ENCODE measurements at places on chromosomes 6 and 20.

DNA sequence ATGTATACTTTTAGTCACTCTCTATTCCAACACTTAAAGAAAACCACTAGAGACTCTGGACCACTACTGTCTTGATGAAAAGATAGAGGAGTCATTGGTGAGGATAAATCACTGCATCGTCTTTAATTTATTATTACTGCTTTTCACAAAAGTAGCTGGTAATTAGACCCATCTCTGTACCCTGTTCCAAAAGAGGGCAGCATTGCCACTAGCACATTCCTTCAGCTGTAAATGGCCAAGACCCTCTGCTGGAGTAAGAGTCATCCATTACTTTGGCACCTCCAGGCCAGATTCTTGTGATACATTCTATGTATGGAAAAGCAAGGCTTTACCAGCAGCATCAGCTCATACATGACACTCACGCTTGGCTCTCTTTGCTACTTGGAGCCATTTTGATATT is 49.5 kb upstream of the PREP start:
- no peak for DNase-seq

GRCh38 chr6:73340048-73340447 is 14.0 kb downstream of the DPPA5 start:
- DNase-seq, result no peak

DNA sequence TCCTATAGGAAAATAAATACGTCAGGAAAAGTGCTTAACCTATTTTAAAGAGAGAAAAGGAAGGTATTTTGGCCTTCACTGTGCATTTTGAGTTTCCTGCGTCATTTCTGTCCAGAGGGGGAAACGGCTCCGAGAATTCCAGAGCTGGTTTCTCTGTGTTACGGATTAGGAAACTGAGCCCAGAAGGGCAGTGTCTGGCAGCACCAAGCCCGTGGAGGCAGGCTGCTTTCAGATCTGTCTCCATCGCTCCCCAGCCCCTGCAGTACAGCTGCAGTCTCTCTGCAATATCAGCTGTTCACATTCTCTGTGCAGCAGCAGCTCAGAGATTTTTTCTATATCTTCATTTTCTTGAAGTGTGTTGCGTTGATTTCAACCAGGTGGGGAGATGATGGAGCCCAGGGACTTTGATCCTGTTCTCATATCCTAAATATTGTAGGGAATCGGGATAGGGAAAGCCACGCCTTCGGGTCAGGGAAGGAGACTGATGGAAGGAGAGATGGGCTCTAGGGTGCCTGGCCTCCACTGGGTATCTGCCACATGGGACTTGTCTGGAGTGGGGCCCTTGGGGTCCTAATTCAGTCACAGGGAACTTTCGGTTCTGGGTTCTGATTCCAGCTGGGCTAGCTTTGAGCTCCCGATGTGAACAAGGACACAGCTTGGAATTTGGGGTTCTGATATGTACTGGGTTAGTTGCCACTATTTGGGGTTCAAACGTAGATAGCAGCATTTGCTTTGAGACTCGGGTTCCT is 2.8 kb downstream of the ANKRD60 start:
- no peak for DNase-seq

DNA sequence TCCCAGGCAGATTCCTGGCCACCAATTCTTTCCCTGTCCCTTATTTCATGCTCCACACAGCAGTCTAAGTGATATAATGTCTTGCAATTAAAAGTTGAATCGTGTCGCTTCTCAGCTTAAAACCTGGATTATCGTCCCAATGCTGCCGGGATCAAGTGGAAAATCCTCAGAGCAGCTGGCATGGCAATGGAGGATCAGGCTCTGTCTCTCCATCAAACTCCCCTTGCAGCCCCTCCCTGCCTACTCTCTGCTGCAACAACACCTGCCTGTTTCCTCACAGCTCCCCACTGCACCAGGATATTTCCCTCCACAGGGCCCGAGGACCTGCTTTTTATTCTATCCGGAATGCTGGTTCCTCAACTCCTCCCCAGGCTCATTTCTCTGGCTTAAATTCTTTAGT is 277.1 kb downstream of the SYNE1 start:
- no peak for DNase-seq

DNA sequence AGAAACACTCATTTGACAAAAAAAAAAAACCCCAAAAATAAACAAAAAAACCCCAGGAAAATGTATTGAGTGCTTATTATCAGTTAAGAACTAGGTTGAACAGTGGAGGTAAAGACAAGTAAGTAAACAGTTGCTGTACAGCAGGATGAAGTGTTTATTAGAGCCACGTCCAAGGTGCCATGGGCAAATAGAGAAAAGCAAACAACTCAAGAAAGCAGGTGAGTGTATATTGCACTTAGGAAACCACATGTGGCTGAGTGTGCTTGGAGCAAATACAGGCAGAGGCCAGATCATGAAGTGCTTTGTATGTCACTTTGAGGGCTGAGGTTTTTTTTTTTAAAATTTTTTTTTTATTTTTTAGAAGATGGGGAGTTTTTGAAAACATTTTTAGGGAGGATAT is 98.3 kb downstream of the MACROD2 start:
- no peak for DNase-seq

DNA sequence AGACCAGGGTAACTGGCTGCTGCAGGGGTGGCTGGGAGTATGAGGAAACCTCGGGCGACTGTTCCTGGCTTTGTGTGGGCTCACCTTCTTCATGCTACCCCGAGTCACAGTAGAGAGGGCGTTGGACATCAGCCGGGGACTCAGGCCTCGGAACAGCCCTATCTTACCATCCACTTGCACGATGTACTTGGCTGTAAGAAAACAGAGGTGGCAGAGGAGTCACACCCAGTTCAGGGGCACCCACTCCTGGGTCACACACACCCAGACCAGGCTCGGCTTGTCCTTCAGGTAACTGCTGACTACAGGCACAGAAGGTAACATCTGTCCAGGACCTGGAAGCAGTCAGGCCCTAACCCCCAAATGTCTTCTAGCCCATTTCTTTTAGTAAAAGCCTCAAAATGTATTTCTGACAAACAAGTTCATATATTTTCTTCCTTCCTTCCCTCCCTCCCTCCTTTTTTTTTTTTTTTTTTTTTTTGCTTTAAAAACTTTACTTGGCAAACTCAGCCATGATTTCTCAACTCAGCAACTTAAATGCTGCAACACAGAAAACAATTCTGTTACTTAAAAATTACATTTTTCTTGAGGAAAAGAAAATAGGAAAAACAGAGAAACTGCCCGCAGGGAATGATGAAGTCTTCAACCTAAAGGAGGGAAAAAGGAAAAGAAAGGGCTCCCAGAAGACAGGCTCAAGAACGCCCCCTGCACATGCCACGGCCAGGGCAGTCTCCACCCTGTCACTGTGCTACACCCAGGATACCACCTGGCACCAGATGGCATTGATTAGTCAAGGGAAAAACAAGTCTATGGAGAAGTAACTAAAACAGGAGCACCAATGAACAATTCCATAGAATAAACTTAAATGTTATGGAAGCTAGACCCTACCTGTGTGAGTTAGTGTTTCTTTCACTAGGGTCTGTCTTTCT is 7.3 kb downstream of the MTCH1 start:
- DNase-seq, result no peak

DNA sequence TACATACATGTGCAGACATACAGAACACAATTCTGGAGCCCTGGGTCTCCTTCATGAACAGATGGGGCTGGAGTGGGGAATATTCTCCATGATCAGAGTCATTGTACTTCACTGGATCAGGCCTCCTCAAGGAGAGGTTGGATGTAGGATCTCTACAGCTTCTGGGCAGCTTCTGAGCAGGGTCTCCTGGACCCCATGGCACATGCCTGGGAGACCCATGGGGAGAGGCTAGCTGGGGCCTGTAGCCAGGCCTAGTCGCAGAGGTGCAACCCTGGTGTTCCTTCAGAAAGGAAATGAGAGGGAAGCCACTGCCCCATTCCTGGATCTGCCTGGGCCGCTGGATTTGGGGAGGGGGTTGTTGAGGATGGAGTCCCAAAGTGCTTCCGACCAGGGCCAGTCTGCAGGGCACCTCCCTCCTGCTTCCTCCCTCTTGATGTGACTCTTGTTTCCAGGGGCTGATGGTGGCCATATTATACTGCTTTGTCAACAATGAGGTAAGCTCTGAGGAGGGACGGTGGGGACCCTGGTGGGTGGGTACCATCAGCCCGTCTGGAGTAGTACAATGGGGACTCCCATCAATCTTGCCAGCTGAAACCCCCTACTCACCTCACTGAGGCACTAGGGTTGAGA is 31.8 kb downstream of the GLP1R start:
- no peak for DNase-seq

DNA sequence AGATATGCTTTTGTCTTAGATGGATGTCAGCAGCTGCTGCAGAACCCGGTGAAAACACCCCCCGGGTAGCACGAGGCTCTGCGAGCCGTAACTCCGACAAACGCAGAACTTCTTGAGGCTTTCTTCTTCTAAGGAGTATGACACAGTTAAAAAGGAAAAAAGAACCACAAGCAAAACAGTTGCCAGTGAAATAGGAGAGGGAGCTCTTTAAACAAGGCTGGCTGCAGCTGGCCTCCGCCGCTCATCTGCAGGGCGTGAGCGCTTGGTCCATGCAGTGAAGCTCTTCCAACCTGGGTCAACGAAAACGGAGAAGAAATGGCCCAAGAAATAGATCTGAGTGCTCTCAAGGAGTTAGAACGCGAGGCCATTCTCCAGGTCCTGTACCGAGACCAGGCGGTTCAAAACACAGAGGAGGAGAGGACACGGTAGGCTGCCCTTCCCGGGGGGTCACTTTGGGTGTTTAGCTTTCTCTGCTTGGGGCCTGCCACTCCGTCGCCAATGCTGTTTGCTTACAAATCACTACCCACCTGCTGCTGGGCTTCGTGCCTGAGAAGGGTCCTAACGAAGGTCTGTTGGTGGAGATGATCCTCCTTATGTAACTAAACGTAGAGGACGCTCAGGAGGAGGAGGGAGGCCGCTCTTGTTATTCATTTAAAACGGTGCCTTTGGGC is 13.2 kb downstream of the SYTL3 start:
- DNase-seq, result no peak

DNA sequence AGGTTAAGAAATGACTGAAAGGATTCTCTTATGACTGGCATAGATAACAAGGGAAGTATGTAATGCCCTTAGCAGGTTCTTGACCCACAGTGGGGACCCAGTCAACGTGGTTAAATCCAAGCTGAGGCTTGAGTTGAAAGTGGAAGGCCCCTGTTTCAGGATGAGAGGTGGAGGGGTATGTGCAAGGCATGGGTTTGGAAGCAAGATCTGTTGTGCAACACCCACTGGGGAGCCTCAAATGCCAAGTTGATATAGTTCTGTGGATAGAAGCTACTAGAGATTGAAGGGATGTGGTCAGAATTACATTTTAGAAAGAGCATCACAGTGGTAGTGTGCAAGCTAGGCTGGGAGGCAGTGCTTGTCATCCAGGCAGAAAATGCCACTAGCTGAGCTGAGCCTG is 5.1 kb downstream of the PABPC1L start:
- DNase-seq, result no peak

- DNase-seq, result no peak
These were observed 6.0 kb downstream of the POU3F2 start for GRCh38 chr6:98840385-98840784.
